ENCODE measurements at places on chromosomes 2 and 18.

- DNase-seq, result no peak
Measured at GRCh38 chr2:188295067-188295685, 3.5 kb downstream of the GULP1 start.

DNA sequence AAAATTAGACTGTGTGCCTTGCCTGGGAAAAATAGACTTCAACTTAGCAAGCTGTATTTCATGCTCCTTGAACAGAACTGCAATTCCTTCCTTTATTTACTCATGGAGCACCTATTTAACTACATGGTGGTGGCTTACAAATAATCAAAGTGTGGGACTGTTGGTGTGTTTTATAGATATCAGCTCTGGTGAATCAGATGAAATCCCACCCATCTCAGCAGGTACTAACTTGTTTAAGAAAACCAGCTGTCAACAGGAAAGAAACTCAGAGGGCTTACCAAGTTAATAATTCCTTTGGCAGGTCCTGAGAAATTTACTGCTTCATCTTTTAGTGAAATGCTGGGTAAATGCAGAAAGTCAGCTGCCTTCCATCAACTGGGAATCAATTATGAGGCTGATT lies 830.6 kb downstream of the SLC4A3 start:
- no peak for DNase-seq

DNA sequence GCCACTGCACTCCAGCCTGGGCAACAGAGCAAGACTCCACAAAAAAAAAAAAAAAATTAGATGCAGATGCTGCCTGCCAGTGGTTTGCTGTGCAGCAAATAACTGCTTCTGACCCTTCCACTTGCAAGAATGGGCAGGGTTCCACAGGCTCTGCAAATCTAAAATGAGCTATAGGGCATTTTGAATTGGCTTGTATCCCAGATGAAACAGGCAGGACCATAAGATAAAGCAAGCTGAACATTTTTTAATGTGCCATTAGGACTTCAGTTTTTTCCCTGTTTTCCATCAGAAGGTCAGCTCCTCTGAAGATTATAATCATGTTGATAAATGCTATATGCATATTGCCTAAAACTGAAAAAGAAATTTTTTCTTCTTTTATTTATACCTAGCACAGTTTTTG lies 15.7 kb upstream of the FZD7 start:
- DNase-seq, result no peak

DNA sequence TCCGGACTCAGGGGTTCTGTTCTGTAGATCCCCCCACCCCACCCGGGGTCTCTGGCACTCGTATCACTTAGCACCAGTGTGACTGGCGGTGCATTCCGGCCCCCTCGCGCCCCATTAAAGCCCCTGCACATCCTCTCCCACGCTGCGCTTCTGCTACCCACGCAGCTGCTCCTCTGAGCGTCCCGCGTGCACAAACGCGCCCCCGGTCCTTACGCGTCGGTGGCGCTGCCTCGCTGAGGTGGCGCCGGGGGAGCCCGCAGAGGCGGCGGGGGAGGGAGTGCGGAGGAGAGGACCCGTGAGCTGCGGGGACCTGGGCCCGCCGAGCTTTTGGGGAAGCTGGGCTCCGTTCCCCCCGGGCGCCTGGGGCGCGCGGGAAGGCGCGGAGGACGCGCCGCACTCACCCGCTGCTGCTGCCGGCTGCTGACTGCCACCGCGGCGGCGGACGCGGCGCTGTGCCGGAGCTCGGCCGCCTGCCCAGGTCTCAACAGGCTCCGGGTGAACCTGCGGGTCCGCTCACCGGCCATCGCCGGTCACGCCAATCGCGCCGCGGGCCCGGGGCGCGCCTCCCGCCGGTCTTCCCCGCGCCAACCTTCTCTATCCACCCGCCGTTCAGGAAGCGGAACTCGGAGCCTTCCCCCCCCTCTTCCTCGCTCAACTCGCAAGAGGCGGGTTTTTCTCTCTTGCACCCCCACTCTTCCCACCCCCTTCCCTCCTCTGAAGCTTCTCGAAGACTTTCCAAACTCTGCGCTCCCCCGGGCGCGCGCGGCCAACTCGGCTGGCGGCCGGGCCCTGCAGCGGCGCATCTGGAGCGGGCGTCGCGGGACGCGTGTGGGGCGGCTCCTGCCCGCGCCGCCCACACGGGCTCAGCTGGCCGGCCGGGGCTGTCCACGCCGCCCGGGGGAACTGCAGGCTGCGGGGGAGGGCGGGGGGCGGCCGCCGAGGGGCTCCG lies at the start of gene DOCK10:
TSS of gene DOCK10 (minus strand) at position 618 of the 949 bp plus-strand sequence. CDS start at position 524, 94 bp downstream.
- peak; percentile 61 for DNase-seq

Measured in left lobe of liver (tissue), 2 donors.